Breast epithelium (tissue), 4 donors: ENCODE measurements at places on chromosomes 4 and X. TPM values are rescaled to one million over a fixed set of nuclear protein-coding genes. Genes with fewer than 3 reads are reported as not detected.

STATH gene
- not detected for total RNA-seq

HTN3 gene
- not detected for total RNA-seq

PNMA6E gene
- not detected for total RNA-seq

KLF8 gene
- 27.4 TPM for total RNA-seq

SYN1 gene
- total RNA-seq: not detected

IGSF1 gene
- total RNA-seq: 15.1 TPM

CYBB gene
- 23.5 TPM for total RNA-seq
